Substantia nigra (tissue), 51 donors: ENCODE measurements at places on chromosomes 1 and 21.

GRCh38 chr1:93805027-93805610 is 73.9 kb downstream of the DNTTIP2 start:
- DNase-seq, result no peak

DNA sequence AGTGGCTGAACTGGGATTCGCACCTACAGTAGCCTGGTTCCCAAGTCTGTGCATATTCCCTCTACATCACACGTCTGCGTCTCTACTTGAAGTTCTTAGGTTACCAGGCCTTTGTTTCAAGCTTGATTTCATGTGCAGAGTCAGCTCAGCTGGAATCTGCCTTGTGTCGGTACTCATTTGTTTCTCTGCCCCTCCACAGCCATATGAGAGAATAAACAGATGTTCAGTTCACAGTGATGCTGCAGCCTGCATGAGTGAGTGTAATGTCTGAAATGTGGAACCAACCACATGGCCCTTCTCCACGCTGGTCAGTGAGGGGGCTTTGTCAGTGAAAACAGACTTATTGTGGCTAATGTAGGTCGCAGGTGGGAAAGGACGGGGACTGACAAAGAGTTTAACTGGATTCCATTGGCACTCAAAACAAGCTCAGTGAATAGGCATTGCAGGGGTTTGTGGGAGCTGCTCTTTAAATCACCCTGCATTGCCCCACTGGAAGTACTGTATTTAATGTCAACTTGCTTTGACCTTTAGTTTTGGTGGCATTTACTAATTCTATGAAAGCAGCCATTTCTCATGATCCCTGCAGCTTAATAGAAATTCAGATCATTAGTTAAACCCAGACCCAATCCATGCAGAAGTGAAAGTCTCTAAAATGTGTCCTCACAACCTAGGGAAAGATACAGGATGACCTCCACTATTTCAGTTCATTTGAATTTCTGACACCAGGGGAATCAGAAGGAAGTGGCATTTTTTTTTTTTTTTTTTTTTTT is 136.4 kb upstream of the FAM78B start:
- DNase-seq, result no peak

DNA sequence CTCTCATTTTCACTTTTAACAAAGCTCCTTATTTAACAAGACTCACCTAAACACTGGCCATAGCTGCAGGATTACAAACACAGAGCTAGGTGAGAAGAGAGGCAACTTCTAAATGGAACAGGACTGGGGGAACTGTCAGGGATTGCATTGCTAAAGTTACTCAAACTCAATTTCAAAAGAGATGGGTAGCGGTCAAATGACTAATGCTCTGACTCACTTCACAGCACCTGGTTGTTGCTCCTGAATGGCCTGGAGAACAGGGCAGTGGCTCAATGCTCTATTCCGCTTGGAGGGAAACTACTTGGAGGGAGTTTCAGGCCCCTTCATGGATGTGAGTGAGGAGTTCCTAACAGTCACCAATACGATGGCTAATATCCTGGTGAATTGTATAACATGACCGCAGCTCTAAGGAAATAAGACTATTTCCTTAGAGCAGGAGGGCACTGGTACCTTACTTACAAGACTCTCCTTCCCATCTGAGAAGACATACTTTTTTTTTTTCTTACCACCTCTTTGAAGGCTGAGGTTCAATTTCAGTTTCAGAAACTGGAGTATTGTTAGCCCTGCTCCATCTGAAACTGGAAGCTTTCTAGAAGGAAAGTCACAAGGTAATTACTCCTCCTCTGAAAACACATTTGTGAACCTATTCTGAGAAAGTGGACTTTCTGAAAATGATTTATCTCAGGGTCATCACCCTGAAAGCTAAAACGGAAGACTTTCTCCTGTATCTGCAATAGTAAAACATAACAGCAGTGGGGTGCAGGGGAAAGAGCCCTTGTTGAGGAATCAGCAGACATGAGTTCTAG is 9.5 kb downstream of the DPT start:
- DNase-seq, result no peak

DNA sequence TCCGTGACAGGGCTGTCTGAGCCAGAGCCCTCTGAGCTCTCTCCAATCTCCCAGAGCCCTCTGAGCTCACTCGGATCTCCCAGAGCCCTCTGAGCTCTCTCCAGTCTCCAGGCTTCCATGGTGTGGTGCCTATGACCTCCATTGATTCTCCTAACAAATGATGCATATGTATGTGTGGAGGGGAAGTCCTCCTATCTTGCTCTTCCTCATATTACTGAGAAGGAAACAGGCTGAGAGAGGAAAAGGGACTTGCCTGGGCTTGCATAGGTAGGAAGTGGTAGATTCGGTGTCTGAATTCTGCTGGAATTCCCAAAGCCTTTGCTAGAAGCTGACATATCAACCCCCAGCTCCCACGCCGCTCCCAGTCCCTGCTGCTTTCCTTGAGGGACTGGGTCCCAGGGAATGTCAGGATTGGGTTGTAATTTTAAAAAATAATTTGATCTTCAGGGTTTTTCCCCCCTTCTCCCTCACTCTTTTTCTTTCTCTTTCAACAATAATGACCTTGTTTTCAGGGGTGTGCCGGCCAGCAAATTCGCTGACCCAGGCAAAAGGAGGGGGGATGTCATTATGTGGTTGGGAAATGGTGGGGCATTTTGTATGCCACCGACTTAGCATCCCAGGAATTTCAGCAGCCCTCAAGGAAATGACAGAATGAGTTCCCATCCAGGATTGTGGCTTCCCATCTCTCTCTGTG is 42.3 kb upstream of the RUNX3 start:
- DNase-seq, result no peak

GRCh38 chr1:196449460-196449859 is 158.8 kb downstream of the KCNT2 start:
- DNase-seq, result no peak

- no peak for DNase-seq
These were observed 2.6 kb downstream of the PTTG1IP start for GRCh38 chr21:44870748-44871495.

GRCh38 chr1:204574016-204574864 is 58.0 kb downstream of the MDM4 start:
- DNase-seq, result no peak

DNA sequence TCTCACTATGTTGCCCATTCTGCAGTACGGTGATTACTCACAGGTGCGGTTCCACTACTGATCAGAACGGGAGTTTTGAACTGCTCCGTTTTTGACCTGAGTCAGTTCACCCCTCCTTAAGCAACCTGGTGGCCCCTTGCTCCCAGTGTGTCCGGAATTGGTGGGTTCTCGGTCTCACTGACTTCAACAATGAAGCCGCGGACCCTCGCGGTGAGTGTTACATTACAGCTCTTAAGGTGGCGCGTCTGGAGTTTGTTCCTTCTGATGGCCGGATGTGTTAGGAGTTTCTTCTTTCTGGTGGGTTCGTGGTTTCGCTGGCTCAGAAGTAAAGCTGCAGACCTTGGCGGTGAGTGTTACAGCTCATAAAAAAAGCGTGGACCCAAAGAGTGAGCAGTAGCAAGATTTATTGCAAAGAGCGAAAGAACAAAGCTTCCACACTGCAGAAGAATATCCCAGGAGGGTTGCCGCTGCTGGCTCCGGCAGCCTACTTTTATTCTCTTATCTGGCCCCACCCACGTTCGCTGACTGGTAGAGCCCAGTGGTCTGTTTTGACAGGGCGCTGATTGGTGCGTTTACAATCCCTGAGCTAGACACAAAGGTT is 17.6 kb upstream of the PARP1 start:
- no peak for DNase-seq

GRCh38 chr21:35053356-35054096 is 4.4 kb upstream of the RUNX1 start:
- DNase-seq, result no peak

GRCh38 chr21:14115646-14116045 is 95.1 kb downstream of the LIPI start:
- no peak for DNase-seq

DNA sequence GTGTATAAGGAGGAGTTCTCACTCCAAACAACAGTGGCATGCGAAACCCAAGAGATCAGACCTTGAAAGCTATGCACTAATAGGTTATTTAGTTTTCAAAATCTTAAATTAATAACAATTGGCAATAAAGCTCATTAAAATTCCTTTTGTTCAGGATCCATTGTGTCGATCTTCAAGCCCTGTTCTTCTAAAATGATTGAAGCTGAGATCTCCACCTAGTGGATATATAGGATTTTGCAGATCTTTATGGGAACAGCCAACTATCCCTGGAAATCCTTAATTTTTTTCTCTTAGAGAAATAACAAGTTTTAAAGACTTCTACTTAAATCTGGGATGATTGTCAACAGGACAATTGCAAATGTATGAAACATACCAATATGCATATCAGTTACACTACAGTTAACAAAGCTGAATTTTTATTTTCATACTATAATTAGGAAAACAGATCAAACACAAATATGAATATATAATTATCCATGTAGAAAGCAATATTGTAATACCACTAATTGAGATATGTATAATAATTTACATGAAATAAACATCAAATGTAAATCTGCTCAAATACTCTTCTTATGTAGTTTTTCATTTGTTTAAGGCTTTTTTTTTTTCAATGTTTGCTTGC is 43.3 kb downstream of the LRRC53 start:
- no peak for DNase-seq

DNA sequence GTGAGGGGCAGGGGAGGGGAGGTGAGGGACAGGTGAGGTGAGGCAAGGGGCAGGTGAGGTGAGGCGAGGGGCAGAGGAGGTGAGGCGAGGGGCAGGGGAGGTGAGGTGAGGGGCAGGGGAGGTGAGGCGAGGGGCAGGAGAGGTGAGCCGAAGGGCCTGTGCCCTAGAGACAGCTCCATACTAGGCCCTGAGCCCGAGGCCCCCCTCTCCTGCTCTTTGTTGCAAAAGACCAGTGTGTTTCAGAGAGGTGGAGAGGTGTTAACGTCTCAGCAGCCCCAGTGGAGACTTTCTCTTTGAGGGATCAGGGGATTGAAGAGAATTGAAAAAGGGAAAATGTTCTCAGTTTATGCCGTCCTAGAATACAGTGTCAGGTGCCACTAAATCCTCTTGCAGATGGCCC is 44.2 kb downstream of the EPHB2 start:
- DNase-seq, result no peak

- no peak for DNase-seq
These were observed at the start of gene SUSD4 for GRCh38 chr1:223363856-223364684. SUSD4 (minus strand) TSS chr1:223364176; CDS start chr1:223363425, 751 bp downstream.

GRCh38 chr1:215114154-215114933 is 31.8 kb downstream of the KCNK2 start:
- no peak for DNase-seq

DNA sequence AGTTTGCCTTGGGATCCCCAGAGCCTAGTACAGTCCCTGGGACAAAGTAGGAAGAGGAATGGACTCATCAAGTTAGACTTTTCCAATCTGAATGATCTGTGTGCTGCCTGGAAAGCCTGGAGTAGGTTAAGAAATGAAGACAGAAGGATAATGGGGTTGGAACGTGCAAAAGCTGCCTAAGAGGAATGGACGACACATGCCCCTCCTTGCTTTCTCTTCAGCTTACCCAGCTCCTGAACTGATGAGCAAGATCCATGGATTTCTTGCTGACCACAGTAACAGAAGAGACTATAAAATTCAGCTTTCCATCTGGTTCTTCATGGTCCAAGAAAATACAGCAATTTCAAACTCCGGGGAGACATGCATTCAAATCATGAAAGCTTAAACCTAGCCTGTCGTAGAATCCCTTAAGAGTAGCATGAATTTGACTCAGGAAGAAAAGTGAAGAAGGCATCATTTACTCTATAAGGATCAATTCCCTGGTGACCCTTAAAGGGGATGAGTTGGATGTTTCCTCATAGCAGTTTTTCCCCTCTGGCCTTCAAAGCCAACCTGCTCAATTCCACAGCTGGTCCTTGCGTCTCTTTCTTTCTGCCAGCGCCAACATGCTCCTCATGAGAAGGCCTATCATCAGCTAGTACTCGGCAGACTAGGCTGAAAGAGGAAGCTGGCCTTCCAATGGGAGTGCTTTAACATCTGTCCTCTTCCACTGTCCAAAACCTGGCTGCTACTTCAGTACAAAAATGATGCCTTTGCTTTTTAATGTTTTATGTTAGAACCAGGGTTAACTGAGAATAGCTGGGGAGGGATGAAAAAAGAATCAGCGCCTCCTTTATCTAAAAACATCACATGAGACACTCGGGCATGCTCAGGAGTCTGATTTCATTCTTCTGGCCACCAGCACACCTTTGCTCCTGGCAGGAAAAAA is 5.7 kb upstream of the PEF1 start:
- no peak for DNase-seq

DNA sequence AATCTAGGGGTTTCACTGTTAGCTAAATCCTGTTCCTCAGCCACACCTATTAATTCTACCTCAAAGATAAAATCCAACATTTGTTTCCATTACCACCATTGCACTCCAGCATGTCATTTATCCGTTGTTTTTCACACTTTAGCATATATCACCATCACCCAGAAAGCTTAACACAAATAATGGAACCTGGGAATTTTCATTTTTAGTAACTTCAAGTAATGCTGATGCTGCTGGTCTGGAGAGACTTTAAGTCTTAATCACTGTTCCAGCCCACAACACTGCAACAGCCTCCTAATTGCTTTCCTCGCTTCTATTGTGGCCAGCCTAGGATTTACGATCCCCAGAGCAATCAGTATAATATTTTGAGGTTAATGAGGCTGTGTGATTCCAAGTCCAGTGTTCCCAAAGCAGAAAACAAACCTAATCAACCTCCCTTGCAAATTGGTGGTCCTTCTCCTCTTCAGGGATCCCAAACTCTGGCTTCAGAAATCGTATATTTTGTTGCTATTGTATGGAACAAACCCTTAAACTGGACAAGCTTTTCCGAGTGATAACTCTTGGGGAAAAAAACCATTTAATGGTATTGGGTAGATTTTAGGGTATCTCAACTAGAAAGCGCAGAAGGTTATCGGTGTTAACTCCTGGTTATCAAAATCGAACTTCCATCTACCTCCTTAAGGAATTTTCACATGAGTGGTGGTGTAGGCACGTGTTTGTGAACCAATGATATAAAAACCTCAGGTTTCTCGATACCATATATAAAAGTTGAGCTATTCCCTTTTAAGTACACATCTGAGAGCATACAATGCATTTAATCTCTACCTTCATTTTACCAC is 50.0 kb upstream of the BOLA1 start:
- DNase-seq, result no peak

- no peak for DNase-seq
These were observed 393.5 kb upstream of the ADGRL2 start for GRCh38 chr1:81407000-81407821.

- DNase-seq, result no peak
These were observed 214.4 kb downstream of the NRIP1 start for GRCh38 chr21:14850394-14850793.

DNA sequence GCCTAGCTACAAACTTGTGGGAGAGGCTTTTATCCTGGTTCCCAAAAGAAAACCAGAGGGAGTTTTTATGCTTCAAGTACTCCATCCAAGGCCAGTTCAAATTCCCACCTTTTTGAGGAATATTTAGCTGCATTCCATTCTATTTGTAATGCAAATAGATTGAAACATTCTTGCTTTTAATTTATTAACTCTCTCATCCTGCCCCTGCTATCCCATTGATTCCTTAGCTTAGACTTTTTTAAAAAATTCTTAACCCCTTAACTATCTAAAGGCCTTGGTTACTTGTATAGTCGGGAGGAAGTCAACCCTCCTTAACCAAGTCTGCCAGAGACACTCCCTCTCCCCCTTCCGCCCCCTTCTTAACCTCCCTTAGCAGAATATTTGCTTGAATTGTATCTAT is 2.5 kb upstream of the MOV10 start:
- DNase-seq, result no peak
